ENCODE measurements at places on chromosomes 3 and 15.

DNA sequence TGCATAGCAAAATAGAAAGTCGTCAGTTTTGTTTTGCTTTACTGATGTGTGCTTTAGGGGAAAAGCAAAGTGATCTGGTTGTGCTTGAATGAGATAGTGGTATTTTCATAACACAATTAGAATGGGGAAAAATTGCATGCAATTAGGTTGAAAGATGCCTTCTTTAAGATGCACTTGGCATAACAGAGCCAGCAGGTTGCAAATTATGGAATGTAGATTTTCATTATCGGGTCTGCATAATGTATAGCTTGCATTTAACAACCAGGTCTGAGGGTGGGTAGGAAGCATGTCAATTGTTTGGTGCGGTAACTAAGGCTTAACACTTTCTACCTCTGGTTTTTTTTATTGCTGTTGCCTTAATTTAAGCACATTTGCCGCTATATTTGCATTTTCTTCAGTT, 370.7 kb upstream of the MCTP2 start:
- DNase-seq = no peak

DNA sequence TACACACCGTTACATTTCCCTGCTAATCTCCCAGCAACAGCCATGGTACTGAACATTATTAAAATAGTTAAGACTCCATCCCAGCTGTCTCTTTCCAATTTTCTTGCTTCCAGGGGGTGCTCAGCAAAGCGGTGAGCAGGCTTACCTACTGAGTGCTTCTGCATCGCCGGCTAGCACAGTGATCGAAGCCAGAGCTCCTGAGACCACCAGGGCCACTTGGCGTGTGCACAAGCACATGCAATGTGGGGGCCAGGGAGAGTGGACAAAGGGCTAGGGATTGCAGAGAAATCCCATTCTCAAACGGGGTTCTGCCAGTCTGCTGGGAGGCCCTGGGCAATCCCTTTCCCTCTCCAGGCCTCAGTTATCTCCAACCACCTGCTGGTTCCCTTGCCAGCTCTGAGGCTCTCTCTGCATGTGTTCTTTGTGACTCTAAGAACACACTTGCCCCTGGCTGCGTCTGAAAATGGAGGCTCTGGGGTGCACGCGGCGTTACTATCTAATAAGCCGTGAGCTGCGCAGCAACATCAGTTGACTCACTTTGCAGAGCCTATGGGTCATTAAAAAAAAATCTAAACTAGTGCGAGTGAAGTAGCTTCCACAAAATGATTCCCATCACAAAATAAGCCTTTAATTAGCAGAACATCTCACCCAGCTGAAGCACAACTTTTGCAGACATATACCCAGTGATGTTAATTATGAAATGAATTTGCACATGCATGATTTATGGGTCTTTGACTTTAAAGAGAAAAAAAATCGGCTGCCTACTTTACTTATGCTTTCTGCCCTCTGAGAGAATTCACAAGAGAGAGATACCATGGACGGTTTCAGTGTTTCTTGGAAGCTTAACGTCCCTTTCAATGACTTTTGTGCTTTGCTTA, 271.5 kb downstream of the TLE3 start:
- DNase-seq = no peak

- DNase-seq = no peak
These were observed 437.3 kb upstream of the BCHE start for GRCh38 chr3:166274351-166275023.

GRCh38 chr3:141279077-141279967, 47.7 kb downstream of the PXYLP1 start:
- DNase-seq = no peak

GRCh38 chr3:8970971-8971589, 7.8 kb upstream of the RAD18 start:
- no peak for DNase-seq

- no peak for DNase-seq
These were observed 466 bp downstream of the IQSEC1 start for GRCh38 chr3:13072600-13073325.

- no peak for DNase-seq
These were observed 15.6 kb upstream of the DAG1 start for GRCh38 chr3:49454458-49454857.

- peak; percentile 69 for DNase-seq
These were observed 26.9 kb downstream of the STOML1 start for GRCh38 chr15:73965094-73965757.

DNA sequence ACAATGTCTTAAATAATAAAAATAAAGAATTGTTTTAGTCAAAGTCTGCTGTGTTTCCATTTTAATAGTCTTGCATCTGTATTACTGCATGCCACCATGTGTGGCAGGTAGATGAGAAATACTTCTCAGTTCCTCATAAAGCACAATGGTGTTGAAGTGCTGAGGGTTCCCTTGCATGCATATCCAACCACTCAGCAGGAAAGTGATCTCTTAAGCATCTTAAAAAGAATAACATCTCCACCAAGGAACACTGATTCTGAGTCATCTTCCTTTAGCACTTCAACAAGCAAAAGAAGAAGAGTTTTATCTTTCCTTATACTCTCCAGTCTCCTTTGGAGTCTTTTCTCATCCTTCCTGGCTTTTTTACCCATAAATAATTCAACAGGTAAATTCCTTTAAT, 602.0 kb downstream of the TBL1XR1 start:
- no peak for DNase-seq

- DNase-seq = no peak
These were observed 12.9 kb downstream of the CRABP1 start for GRCh38 chr15:78353093-78353492.

- DNase-seq = no peak
These were observed 841 bp downstream of the SLC6A20 start for GRCh38 chr3:45795509-45795881.
